Naive thymus-derived CD8-positive, alpha-beta T cell (primary cell): ENCODE measurements at places on chromosomes 3 and 15. TPM values are rescaled to one million over a fixed set of nuclear protein-coding genes. Genes with fewer than 3 reads are reported as not detected.

DNA sequence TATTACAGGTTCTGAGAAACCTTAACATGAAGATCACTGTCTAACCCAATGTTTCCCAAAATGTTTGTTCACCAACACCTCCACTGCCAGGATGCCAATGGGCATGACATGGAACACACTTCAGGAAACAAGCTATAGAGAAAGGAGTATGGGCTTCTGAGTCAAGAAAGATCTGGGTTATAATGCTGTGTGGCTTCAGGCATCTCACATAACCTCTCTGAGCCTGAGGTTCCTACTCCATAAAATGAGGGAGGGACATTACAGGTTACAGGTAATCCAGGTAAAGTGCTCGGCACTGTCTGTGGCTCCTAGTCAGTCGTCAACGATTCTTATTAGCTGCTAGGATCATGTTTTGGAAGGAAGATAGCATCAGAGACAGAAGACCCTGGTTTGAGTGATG is 126.4 kb upstream of the SMAD3 start:
- DNase-seq: no peak

- DNase-seq: peak; percentile 25
Measured at GRCh38 chr3:60090548-60090947, 1040.7 kb upstream of the CFAP20DC start.

GRCh38 chr3:101996832-101997231 is 147.5 kb downstream of the NFKBIZ start:
- DNase-seq: no peak

DNA sequence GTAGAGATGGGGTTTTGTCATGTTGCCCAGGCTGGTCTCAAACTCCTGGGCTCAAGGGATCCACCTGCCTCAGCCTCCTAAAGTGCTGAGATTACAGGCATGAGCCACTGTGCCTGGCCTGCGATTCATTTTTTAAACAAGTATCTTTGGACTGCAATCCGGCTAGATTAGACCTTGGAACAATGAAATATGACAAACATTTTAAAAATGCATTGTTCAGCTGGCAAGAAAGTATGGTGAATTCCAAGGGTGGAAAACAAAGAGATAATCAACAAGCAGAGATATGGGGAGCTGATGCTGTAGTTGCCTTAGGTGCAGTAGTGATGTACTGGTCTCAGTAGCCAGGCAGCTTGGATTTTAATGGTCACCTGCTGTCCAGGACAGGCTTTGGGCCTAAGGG is 95.8 kb upstream of the GOLGA8J start:
- no peak for DNase-seq

DNA sequence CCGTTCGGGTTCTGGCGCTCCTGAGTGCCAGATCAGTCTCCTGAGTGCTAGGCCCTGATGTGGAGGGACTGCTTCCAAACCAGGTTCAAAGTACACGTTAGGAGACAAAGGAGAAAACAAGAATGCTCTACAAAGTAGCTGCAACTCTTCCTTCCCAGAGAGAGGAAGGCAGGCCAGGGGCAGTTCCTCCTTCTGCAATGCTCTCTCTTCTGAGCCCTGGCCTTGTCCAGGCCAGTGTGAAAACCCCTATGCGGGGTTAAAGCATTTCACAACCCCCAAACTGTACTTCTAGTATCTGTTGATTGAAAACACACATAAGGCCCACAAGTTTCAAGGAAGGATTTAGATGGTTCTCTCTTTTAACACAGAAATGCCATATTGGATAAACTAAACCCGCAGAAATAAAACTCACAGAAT is 9.7 kb upstream of the CALML4 start:
- DNase-seq: no peak

GRCh38 chr3:161838021-161838420 is 341.4 kb downstream of the OTOL1 start:
- no peak for DNase-seq

- no peak for DNase-seq
Measured at GRCh38 chr3:69803681-69804270, 64.5 kb downstream of the MITF start.

DNA sequence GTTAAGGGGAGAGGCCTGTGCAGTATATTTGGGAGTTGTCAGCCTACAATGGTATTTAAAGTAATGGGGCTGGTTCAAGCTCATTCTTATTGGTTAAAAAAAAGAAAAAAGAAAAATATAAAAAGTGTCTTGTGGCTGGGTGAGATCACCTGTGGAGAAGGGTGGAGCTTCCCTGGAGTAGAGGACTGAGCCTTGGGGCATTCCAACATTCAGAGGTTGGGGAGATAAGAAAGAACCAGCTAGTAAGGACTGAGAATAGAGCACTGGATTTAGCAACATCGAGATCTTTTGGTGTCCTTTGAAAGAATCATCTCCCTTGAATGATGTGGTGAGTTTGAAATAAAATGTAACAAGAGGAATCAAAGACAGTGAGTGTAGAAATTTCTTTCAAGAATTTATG is 5.2 kb downstream of the SLC49A4 start:
- no peak for DNase-seq

DNA sequence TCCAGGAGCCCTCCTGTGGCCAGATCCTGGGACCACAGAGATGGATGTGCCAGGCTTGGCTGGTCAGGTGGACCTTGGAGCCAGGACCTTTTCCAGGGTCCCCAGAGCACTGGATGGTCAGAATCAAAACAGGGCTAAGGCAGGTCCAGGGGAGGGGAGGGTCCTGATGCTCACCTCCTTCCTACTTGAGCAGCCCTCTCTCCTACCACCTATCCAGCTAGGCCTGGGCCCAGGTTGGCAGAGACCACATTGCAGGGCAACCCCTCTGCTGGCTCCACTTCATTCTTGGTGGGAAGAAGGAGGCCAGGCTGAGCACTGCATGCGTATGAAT is 28.5 kb upstream of the SFMBT1 start:
- DNase-seq: no peak

GRCh38 chr3:159832024-159832423 is 156.6 kb upstream of the IL12A start:
- peak; percentile 11 for DNase-seq

- DNase-seq: no peak
Measured at GRCh38 chr3:149528340-149528650, 53.8 kb downstream of the TM4SF4 start.

DNA sequence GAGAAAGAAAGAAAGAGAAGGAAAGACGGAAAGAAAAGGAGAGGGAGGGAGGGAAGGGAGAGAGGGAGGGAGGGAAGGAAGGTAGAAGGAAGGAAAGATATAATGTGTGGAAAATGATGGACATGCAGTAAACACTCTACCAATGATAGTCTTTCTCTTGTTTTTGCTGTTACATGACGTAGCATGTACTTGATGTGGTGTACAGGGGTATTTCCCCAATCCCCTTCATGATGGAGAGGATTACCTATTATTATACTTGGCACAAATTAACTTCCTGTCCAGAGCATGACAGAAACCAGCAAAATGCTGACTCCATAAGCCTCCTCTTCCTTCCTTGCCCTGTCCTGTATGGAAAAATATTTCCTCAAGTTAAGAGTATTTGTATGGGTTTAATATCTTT is 124.4 kb downstream of the B3GALNT1 start:
- DNase-seq: peak; percentile 36

- DNase-seq: no peak
Measured at GRCh38 chr15:71801935-71802655, 8.3 kb upstream of the NR2E3 start.

GRCh38 chr3:192675958-192676649 is 51.2 kb downstream of the FGF12 start:
- DNase-seq: no peak

GRCh38 chr3:152222327-152222726 is 46.4 kb upstream of the MBNL1 start:
- no peak for DNase-seq

DNA sequence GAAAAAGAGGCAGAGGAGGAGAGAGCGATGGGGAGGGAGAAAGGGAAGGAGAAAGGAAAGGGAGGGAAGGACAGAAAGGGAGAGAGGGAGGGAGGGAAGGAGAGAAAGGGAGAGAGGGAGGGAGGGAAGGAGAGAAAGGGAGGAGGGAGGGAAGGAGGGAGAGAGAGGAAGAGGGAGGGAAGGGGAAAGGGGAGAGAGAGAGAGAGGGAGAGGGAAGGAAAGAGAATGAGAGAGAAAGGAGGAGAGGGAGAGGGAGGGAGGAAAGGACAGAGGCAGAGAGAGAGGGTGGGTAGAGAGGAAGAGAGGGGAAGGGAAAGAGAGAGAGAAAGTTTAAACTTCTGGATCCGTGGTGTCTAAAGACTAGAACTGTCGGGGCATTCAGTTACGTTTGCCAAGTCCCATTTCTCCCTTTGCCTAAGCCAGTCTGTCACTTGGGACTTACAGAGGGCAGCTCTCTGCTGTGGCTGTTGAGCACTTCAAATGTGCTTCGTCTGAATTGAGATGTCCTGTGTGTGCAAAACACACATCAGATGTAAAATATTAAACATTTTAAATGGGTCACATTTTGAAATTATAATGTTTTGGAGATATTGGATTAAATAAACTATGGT is 62.6 kb downstream of the PLXNA1 start:
- DNase-seq: no peak

- no peak for DNase-seq
Measured at GRCh38 chr15:59995568-59996297, 8.4 kb upstream of the FOXB1 start.

The KY gene
- polyA plus RNA-seq: not detected

The ABI3BP gene
- not detected for polyA plus RNA-seq

The KNL1 gene
- not detected for polyA plus RNA-seq

The EOMES gene
- 6.2 TPM for polyA plus RNA-seq

The GOLGA8R gene
- not detected for polyA plus RNA-seq

The TMC3 gene
- polyA plus RNA-seq: not detected
